T-helper 2 cell (primary cell): ENCODE measurements at places on chromosomes 13 and 19.

- DNase-seq, result no peak
Observed at GRCh38 chr13:90640976-90641375, 706.5 kb upstream of the MIR17HG start.

GRCh38 chr19:3024870-3025548 is 4.1 kb downstream of the TLE2 start:
- no peak for DNase-seq

GRCh38 chr19:48967346-48968178 is 2.5 kb downstream of the FTL start:
- DNase-seq, result no peak

- DNase-seq, result no peak
Observed at GRCh38 chr13:49439609-49440008, 4.3 kb downstream of the CAB39L start.

DNA sequence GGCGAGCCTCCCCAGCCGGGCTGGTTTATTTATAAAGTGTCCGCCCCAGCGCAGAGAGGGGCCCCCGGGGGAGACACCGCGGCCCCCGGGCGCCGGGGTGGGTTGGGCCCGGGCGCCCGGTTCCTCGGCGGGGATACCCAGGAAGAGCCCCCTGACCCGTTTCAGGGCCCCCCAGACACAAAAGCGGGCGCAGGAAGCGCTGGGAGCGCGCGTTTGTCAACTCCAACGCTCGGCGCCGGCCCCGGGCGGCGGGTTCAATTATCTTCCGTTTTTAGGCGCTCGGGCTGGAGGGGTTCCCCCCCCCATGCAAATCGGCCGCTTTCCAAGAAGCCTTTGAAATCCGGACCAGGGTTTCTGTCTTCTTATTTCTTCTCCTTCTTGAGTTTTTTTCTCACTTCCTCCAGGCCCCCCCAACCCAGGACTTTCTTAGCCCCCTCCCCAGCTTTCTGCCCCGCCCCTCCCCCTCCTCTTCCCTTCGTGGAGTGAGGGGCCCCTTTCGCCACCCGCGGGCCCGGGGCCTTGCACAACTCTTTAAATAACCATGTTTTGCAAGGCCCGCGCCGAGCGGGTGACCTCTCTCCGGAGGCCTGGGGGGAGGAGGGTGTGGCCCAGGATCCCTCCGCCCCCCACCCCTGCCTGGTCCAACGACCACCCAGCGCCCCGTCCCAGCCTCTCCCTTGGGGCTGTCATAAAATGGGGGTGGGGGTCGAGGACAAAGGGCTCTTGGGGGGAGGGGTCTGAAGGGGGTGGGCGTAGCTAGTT is 935 bp downstream of the ARID3A start:
- DNase-seq, result no peak

GRCh38 chr13:37118016-37118415 is 12.6 kb upstream of the CSNK1A1L start:
- DNase-seq, result no peak

DNA sequence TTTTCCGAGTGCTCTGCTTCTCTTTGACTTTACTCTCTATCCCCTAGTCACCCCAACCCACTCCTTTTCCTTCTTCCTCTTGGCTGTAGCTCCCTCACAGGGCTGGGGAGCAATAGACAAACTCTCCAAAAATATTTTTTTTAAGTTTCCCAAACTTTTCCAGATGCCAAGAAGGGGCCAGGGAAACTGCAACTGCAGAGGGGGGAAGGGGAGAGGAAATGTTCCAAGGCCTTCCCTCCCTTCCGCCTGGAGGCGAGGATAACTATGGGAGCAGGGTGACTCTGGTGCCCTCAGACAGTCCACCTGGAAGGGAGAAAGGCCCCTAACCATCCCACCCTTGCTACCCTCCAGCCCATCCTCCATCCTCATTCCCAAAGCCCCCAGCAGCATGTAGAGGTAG is 49.4 kb downstream of the LYL1 start:
- DNase-seq, result no peak

DNA sequence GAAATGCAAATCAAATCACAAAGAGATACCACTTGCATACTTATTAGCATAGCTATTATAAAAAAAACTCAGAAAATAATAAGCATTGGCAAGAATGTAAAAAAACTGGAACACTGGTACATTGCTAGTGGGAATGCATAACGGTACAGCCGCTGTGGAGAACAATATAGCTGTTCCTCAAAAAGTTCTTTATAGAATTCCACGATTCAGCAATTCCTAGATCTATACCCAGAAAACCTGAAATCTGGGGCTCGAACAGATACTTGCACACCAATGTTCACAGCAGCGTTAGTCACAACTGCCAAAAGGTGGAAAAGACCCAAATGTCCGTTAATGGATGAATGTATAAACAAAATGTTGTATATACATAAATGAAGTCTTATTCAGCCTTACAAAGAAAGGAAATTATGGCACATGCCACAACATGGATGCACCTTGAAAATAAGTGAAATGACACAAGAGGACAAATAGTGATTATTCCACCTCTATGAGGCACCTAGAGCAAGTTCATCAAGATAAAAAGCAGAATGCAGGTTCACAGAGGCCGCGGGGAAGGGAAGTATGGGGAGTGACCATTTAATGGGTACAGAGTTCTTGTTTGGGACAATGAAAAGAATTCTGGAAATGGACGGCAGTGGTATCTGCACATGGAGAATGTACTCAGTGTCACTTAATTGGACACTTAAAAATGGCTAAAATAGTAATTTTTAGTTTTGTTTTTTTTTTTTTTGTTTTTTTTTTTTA is 107.2 kb downstream of the USP12 start:
- no peak for DNase-seq

- DNase-seq, result no peak
Observed at GRCh38 chr19:588741-589692, 664 bp upstream of the HCN2 start.

- DNase-seq, result no peak
Observed at GRCh38 chr13:47413112-47413511, 516.3 kb upstream of the HTR2A start.

- DNase-seq, result no peak
Observed at GRCh38 chr19:28730791-28731512, 482.0 kb downstream of the UQCRFS1 start.

DNA sequence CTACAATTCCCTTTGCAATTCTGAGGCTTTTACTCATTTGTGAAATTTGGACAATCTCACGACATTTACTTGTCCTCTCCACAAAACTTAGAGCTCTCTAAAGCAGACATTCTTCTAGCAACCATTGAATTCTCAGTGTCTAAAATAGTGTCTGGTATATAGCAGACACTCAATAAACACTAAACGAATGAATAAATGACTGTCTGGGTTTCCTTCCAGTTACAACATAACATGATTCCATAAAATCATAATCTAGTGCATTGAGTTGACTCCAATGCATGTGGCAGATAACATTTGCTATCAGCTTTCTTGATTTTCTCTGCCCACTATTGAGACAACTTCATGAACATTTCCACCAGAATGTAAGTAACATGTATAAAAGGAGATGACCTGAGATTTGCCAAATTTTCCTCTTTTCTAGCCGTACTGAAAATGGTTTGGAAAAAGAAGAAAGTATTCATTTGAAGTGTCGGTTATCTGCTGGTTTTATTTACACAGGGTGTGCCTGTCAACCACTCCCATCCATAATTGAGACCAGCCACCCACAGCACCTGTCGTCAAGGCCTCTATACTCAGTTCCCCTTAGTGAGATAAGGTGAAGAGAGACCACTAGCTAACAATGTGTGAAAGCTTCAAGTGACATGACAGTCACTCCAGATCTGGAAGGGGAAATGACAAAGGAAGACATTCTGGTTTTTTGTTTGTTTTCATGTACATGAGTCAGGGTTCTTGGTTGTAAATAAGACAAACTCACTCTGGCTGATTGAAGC is 4.8 kb upstream of the SERP2 start:
- DNase-seq, result no peak
